Stimulated activated CD8-positive, alpha-beta memory T cell treated with anti-CD3 and anti-CD28 coated beads, Interleukin-15, amount 100 ng/mL, for 4 hours (primary cell): ENCODE measurements at places on chromosomes 16 and 17.

- no peak for DNase-seq
Observed at GRCh38 chr16:87119168-87119567, 198.0 kb downstream of the C16orf95 start.

DNA sequence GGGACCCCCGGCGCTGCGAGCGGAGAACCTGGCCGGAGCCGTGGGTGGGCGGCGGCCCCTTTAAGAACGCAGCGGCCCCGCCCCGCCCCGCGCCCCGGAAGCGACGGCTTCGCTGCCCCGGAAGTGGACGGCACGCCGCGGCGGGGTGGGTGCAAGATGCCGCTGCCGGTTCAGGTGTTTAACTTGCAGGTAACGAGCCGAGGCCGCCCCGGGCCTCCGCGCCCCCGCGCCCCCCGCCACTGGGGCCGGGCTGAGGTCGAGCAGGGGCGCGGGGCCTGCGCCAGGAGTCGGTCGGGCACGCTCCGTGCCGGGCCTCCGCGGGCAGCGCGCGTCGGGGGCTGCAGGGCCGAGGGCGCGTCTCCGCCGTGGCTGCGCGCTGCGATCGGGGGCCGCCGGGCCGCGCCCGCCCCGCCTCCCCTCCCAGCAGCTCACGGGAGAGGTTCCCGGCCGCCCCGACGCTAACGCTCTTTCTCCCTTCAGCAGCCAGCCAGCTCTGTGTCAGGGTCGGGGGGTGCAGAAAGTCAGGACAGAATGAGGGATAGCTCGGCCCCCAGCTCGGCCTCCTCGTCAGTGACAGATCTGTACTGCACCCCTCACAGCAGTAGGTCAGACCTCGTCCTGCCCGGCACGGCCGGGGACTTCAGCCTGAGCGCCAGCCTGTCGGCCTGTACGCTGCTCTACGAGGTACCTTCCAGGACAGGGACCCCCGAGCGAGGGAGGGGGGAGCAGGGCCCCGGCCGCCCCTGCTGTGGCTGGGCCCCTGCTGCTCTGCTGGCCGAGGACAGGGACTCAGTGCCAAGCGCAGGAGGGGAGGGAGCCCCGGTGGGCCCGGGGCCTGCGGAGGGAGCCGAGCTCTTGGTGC lies at the start of the genes GPS1 and RFNG:
Gene GPS1, plus strand, starts transcription at position 123 of the 862 bp plus-strand sequence. Its CDS starts 34 bp downstream, at position 157.
Gene RFNG, minus strand, starts transcription at position 36 of the 862 bp plus-strand sequence. CDS start 45 bp downstream, outside the sequence.
- DNase-seq: peak; percentile 65

GRCh38 chr17:74176546-74177001 lies 26.9 kb upstream of the RPL38 start:
- no peak for DNase-seq

GRCh38 chr17:76090517-76091129 lies 11.6 kb downstream of the ZACN start:
- DNase-seq: no peak

GRCh38 chr16:79004309-79004708 lies 596.2 kb downstream of the MAF start:
- no peak for DNase-seq

DNA sequence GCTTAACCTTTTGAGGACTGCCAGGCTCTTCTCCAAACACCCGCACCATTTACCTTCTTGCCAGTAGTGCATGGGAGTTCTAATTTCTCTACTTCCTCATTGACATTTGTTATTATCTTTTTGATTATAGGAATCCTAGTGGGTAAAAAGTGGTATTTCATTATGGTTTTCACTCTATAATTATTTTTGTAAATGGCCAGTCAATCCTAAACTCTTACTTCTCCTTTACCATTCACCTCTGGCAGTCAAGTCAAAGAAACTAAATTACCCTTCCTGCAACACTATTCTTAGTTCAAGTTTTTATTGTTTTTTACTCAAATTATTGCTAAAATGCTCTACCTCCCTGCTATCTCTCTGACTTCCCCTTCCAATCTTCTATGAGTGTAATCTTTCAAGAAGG lies 29.8 kb upstream of the ANKFY1 start:
- no peak for DNase-seq

- no peak for DNase-seq
Observed at GRCh38 chr17:37045351-37045922, 96.7 kb downstream of the AATF start.

DNA sequence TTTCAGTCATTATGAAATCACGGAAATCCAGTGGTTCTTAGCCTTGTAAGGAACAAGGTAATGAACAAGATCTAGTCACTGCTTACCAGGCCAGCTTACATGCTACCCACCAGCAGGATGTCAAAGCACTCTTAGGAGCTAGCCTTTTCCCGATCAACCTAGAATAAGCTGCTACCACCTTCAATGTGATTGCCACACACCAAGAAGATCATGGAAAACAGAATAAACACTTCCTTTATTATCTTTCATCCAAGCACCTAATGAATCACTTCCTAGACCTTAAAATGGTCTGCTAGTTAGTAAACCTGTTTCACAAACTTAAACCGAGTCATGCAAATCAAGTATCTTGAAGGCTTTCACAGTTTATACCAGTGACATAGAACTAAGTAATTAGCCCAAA lies 5.0 kb downstream of the BBS2 start:
- DNase-seq: no peak

DNA sequence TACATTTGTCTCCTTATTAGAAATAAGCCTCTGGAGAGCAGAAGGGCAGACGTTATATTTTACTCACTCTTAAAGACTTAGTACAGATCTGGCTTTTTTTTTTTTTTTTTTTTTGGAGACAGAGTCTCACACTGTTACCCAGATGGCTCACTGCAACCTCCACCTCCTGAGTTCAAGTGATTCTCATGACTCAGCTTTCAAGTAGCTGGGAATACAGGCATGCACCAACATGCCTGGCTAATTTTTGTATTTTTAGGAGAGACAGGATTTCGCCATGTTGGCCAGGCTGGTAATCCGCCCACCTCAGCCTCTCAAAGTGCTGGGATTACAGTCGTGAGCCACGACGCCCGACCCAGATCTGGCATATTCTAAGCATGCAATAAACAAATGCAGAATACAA lies 36.4 kb upstream of the TMEM97 start:
- DNase-seq: no peak

DNA sequence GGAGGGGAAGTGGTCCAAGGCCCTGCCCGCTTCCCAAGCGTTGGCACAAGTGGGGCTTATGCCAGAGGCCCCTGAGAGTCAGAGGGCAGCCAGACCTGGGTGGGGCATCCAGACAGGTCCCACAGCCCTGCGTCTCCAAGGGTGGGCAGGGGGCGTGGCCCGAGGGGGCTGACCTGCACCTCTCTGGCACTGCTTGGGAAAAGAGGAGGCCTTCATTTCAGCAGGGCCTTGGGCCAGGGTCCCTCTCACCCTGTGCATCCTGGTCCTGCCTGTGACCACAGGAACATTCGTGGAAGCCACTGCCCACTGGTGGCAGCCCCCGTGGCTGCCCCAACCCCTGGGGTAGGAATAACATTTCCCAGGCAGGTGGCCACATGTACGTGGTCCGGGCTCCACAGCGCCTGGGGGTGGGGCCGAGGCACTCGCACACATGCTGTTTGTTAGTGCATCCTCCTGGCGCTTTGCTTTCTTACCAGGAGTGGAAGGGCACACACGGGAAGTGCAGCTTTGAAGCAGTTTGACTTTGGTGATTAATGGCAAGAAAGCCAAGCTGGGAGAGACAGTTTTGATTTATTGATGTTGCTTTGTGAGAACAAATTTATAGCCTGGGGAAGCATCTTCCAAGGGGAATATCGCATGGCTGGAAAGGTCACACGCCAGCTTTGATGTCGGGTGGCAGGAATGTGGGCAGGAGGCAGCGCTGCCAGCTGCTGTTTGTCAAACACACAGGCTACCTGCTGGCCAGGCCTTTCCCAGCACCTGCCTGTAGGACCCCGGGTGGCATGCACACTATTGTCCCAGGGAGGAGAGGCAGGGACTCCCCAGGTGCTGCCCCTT lies 4.3 kb downstream of the CENPX start:
- no peak for DNase-seq

DNA sequence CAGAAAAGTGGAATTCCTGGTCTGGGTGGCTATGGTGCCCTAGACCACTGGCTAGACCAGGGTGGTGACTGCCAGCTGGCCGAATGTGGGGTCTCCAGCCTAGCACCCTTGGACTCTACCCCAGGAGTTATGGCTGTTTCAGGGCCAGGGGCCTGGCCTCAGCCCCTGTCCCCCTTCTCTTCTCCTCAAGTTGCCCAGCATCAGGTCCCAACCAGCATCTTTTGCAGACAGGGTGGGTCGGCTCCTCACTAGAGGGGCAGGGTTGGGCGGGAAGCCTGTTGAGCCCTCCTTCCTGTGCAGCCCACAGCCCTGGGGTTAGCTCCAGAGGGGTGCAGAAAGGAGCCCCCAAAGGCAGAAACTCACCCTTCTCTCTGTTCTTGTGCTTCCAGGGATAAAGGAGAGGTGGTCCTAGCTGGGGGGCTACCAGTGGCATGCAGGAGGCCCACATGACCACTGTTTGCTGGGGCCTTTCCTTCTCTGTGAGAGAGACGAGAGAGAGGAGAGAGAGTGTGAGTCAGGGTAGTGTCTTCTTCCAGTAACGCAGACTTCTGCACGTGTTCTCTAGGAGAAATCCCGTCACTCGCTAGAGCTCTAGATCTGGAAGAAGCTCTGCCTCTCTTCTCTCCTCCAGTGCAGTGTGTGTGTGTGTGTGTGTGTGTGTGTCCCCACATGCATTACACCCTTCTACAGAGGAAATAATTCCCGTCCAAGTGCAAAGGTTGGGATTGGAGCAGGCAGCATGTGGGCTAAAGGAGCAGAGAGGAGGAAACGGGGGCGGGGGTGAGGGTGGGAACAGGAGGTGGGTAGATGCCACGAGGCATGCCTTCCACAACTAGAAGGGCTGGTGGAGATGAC lies 209.4 kb downstream of the SEC14L1 start:
- no peak for DNase-seq

DNA sequence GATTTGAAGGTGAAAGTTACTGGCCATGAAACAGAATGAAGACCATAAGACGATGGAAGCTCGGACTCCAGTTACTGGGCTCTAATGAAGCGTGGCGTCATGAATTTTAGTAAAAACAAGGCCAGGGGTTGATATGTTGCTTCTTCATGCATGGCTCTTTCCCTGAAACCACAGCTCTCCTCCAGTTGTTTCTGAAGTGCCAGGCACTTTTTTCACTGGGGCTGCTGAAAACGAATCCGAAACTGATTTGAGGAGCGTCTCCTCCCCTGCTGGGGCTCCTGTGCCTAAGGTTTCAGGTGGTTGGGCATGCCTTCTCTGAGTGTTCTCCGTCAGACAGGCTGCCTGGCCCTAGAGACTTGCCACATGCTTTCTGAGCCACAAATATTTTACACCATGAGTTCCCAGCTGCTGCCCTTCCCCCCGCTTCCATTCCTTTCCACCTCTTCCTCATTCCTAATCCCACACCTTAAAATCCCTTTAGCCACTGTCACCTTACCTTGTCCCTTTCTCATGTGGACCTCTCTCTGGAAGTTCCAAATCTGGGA lies 3.7 kb upstream of the MYL4 start:
- peak; percentile 28 for DNase-seq

DNA sequence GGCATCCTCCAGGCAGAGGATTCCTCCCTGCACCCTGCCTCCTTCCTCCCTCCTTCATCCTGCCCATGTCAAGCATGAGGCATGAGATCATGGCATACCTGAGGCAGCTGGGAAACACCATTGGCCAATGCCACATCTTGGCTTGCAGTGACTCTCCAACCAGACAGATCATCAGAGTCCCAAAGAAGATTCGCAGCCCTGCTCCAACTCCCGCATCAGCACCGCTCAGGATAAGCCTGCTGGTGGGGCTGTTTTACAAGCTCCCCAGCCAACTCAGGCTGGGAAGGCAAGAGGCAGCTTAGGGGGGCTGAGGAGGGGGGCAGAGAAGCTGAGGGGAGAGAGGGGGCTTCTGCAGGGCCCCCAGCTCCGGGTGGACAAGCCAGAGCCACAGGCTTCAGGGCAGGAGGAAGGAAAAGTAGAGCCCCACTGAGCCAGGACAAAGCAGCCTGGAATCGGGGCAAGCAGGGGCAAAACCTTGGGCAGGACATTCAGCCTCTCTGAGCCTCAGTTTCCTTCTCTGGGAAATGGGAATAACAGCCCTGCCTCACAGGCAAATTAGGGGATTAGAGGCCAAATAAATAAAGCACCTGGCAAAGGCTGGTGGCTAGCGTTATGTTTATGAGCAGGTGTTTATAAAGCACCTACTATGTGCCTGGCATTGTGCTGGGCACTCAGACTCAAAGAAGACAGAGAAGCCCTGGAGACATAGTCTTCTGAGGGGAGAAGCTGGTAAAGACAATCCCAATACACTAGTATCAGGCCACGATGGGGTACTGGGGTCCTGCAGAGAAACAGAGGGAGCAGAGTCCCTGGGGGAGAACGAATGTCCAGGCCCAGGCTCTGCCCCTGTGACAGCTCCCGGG lies 88.1 kb downstream of the GOSR1 start:
- no peak for DNase-seq

- DNase-seq: no peak
Observed at GRCh38 chr17:48549914-48550501, 5.1 kb upstream of the HOXB2 start.

GRCh38 chr16:50603206-50604064 lies 55.2 kb downstream of the NKD1 start:
- DNase-seq: no peak

DNA sequence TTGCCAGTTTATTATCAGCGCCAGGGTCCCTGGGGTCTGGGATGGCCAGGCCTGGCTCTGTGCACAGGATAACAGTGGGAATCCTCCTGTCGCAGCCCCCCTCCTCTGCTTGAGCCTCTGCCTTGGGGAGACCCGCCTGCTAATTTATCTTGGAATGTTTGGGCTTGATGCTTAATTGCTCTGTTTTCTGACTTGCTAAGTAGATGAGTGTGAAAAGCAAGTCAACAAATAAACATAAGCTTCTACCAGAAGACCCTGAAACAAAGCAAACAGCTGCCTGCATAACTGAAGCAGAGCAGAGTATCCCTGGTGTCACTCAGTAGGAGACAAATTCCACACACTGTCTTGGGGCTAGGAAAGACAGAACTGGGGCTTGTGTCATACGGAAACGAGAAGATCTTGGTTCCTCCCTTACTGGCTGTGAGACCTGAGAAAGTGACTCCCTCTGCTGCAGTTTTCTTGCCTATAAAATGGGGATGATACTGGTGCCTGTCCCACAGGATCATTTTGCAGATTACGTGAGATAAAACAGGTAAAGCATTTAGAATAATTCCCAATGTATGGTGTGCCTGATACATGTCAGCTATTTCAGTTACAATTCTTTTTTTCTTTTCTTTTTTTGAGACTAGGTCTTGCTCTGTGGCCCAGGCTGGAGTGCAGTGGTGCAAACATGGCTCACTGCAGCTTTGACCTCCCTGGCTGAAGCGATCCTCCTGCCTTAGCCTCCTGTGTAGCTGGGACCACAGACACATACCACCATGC lies 44.8 kb upstream of the IRX3 start:
- DNase-seq: no peak

DNA sequence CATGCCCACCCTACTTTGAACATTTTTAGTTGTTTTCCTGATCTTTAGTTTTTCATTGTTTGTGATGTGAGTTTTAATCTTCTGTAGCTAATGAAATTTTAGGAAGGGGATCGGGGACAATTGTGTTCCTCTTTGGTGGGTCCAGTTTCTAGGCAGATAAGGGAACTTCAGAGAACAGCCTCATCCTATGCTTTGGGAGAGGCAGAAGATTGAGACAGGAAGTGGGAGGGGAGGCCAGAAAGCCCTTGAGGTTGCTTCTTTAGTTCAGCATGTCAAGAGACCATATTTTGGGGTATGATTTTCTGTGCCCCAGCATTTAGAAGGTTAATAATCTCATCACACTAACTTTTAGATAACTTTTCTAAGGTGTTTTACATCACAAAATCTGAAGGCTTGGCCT lies 191.0 kb downstream of the TANC2 start:
- no peak for DNase-seq

- no peak for DNase-seq
Observed at GRCh38 chr17:4008082-4008435, 43.8 kb upstream of the ATP2A3 start.
